Dermis microvascular lymphatic vessel endothelial cell (primary cell): ENCODE measurements at places on chromosomes 12 and 14.

DNA sequence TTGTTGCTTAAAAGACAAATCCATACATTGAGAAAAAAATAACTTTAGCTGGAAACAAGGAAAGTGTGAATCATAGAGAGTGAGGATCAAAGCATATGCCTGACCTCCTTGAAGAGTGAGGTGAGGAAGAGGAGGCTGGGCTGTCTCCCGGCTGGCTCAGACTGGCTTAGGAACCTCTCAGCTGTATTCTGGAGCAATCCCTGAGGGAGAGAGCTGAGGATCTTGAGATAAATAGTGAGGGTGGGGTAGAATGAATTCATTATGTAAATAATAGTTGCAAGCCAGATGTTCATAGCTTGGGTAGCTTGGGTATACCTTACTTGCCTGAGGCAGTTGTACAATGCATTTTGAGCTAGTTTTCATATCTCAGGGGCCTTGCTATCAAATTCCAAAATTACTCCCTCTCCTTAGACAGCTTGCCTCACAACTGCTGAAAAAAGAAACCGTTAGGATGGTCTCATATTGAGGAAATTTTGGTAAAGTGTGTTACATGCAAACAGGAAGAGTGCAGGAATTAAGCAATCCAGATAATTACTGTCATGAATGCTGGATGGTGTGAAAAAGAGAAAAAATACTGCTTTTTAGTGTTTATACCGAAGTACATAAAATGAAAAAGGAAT is 30.5 kb upstream of the SLC15A5 start:
- no peak for DNase-seq

DNA sequence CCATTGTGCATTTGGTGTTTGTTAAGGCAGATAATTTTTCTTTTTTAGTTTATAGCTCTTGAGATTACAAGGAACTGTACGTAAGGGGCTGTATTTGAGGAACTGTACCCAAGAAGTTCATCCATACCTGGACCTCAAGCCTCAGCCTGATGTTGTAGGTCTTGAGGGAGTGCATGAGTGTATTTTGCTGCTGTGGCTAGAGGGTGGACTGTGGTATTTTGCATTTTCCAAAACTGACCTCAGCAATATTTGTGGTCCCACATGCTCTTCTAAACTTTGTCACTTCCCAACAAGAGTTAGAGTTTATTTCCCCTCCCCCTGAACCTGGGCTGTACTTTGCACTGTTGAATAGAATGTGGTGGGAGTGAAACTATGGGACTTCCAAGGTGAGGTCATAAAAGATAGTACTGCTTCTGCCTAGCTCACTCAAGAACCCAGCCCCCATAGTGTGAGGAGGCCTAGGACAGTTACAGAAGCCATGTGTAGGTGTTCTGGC is 42.2 kb upstream of the FBXO33 start:
- DNase-seq, result no peak

DNA sequence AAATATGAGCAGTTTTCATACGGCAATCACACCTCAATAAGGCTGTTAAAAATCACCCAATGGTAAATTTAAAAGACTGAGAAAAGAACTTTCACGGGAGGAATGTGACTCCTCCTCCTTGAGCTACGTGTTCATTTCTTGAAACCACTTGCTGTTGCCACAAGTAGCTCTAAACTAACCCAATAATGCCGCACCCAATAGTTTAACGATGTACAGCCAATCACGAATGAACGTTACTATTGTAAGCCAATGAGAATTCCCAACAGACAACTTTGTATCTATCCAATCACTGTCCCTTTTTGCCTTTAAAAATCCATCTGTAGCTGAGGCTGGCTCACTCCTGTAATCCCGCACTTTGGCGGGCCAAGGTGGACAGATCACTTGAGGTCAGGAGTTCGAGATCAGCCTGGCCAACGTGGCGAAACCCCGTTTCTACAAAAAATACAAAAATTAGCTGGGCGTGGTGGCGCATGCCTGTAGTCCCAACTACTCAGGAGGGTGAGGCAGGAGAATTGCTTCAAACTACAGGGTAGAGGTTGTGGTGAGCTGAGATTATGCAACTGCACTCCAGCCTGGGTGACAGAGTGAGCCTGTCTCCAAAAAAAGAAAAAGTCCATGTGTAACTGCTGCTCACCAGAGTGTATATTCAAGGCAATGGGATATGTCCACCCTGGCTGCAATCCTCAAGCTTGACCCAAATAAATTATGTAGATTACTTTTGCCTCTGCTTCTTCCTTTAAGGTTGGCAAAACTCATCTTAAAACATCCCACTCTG is 24.4 kb upstream of the BTBD6 start:
- DNase-seq, result no peak

- no peak for DNase-seq
These were observed 112.6 kb upstream of the TMCC3 start for GRCh38 chr12:94762943-94763342.

- no peak for DNase-seq
These were observed 145.7 kb downstream of the CHST11 start for GRCh38 chr12:104602406-104602805.

DNA sequence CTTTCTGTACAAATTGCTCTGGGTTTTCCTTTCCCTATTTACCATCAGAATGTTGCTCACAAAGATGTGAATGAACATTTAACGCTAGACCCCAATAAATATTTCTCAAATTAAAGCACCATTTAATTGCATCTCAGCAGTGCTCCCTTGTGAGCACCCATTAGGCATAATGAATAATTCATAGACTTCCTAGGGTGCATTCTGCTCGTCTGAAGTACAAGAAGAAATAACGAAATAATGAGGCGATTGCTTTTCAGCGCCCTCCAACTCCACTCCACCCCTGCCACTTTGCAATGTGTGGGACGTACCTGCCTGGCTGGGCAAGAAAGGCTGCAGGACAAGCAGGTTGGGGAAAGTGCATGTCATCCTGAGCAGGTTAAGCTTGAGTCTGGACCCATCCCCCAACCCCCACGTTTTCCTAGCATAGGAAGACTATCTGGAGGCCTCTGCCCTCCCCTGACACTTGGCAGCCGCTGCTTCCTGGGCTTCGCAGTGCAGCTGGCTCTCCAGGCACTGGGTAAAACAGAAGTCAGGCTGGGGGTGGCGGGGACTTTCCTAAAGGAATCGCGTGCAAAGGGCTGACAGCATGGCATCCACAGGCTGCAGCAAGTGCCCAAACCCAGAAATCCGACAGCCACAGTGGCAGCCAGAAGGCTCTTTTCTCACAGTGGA is 253.7 kb downstream of the DUSP6 start:
- DNase-seq, result no peak

DNA sequence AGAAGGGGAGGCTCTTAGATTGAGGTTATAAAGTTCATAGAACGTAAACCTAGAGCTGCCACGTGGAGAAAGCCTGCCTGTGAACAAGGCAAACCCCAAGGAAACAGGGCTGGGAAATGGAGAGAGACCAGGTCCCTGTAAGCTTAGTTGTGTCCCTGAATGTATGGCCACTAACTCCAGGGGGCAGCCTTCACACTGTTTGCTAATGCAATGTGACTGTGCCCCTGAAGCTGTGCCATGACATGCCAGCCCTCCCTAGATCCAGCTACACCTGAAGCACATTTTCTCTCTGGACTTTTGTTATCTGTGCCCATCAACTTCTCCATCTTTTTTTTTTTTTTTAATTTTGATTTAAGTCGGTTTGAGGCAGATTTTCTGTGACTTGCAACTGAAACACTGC is 60.6 kb upstream of the TMCC3 start:
- peak; percentile 60 for DNase-seq

DNA sequence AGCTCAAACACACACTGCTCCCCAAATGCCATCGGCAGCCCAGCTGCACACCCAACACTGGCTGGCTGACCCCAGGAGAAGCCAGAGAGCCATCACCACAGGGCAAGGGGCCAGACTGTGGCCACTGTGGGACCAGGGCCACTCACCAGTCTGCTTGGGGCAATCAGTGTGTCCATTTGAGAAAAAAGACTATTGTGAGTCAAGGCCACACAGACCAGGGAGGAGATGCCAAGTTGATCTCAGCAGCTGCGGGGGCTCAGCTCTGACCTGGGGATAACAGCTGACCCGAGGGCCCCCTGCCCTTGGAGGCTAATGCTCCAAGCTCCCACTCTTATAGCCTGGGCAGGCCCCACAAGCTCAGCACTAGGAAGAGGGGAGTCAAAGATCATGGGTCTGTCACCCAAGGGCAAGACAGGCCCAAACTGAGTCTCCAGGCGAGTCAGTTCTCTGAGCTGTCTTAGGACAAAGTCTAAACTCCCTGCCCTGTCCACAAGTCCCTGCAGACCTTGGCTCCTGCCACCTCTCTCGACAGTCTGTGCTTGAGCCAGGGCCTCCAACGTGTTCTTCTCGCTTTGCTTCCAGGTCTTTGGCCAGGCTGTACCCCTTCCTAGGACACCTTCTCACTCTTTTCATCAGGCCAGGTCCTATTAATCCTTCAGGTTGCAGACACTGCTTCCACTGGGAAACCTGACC is 30.1 kb upstream of the PNMA1 start:
- no peak for DNase-seq

GRCh38 chr14:31456841-31457664 is at the start of gene DTD2:
Gene DTD2, minus strand, starts transcription at chr14:31457506. Its CDS starts 113 bp downstream, at chr14:31457393.
- DNase-seq, result peak; percentile 82

DNA sequence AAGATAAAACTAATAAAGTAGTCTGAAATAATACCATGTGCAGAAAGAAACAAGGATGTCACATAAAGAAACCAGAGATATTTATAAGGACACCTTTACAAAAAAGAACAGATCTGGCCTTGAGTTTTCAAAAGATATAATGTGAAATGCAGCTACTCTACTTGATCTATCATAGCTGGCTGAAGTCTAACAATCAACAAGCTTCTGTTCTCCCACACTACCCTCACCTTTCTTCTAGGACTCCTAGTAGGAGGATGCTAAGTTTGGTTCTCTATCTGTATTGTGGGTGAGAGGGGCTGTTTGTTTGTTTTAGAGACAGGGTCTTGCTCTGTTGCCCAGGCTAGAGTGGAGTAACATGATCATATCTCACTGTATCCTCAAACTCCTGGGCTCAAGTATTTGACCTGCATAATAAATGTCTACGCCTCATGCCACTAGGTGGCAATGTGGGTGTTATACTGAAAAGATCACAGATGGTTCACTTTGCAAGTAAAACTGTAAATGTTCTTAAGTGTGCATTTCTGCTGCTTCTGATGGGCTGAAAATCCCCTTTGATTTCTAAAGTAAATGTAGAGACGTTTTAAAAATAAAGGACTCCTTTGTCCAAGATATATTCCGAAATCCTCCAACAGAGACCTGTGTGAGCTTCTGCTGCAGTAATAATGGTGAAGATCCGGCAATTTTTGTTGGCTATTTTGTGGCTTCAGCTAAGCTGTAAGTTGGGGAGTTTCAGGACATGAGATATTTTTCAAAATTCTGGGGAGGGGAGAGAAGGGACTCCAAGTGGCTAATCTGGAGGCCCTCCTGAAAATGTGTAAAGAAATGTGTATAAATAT is 269.3 kb downstream of the DAD1 start:
- peak; percentile 22 for DNase-seq

GRCh38 chr14:72902801-72903530 is 9.1 kb upstream of the DPF3 start:
- peak; percentile 48 for DNase-seq

DNA sequence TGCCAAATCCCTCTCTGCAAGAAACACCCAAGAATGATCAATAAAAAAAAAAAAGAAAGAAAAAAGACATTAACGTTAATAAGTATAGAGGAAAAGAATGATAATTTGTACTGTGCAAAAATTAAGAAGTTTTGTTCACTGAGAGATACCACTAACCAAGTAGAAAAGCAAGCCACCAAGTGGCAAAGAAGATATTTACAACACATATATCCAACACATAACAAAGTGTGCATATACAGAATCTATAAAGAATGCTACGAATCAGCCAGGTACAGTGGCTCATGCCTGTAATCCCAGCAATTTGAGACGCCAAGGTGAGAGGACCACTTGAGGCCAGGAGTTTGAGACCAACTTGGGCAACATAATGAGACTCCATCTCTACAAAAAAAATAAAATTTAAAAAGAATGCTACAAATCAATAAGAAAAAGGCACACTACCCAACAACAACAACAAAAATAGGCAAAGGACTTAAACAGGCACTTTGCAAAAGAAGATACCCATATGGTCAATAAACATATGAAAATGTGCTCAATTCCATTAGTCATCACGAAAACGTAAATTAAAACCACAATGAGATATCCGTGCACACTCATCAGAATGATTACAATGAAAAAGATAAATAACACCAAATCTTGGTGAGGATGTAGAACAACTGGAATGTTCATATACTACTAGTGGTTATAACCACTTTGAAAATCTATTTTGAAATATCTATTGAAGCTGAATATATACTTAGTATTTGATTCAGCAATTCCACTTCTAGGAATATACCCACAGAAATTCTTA is 19.8 kb downstream of the GALNT4 start:
- DNase-seq, result no peak

DNA sequence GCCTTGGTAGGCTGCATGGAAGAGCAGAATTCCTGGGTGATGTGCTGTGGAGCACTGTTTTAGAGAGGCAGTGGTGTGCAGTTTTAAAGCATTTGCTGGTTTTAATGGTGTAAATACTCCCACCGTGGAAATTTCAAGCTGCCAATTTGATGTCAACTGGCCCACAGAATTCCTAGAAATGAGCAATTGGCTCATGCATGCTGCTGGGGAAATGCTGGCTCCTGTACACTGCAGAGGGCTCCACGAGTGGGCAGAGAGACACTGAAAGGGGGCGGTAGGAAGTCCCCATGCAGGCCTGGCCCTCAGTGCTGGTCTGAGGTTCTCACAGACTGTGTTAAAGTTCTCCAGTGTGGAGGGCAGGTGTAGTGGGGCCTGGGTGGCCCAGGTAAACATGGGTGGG is 99.4 kb upstream of the NTF3 start:
- no peak for DNase-seq

GRCh38 chr12:46609674-46610073 is 216.1 kb downstream of the SLC38A4 start:
- DNase-seq, result no peak

- no peak for DNase-seq
These were observed 440.2 kb downstream of the ATP23 start for GRCh38 chr12:58381546-58381945.

DNA sequence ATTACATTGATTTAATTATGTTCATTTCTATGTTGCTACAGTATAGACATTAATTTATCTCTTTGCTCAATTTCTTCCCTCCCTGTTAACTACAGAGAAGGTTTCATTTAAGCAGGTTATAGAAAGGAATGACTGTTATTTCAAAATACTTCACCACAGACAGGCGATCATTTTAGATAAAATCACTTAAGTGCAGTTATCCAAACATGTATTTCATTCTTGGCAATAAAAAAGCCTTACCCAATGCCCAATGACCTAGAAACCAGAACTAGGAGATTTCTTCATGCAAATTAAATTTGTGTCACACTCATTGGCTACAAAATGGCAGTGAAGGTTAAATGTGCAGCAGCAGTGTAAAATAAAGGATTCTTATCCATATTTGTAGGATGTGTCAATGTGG is 266.4 kb downstream of the KCNH5 start:
- no peak for DNase-seq

GRCh38 chr12:57803319-57803893 is 15.1 kb downstream of the AVIL start:
- peak; percentile 51 for DNase-seq

GRCh38 chr12:12081836-12082497 is 11.2 kb downstream of the BCL2L14 start:
- DNase-seq, result peak; percentile 73
